ENCODE measurements at places on chromosomes 6 and 20.

GRCh38 chr6:66992660-66993059, 1285.6 kb upstream of the EYS start:
- DNase-seq, result no peak
- H3K27ac ChIP-seq, result no peak overlapping the region
- no peak overlapping the region for H3K4me3 ChIP-seq
- no peaks in the 10 kb centered on the region for H3K4me1 ChIP-seq
- no peaks in the 10 kb centered on the region for H3K27me3 ChIP-seq
- no peaks in the 10 kb centered on the region for H3K36me3 ChIP-seq

GRCh38 chr6:111837641-111838500, 35.4 kb downstream of the FYN start:
- peaks cover 64% of the 10 kb centered on the region for H3K4me1 ChIP-seq
- no peaks in the 10 kb centered on the region for H3K27me3 ChIP-seq
- H3K27ac ChIP-seq, result peak overlapping the region; percentile 96
- H3K36me3 ChIP-seq, result peaks cover 58% of the 10 kb centered on the region
- H3K4me3 ChIP-seq, result peak overlapping the region; percentile 75

GRCh38 chr6:110178626-110179405, 654 bp downstream of the WASF1 start:
- H3K4me1 ChIP-seq, result peaks cover 4% of the 10 kb centered on the region
- DNase-seq, result peak; percentile 88
- H3K36me3 ChIP-seq, result no peaks in the 10 kb centered on the region
- peak overlapping the region; percentile 60 for H3K27ac ChIP-seq
- peak overlapping the region; percentile 81 for H3K4me3 ChIP-seq

DNA sequence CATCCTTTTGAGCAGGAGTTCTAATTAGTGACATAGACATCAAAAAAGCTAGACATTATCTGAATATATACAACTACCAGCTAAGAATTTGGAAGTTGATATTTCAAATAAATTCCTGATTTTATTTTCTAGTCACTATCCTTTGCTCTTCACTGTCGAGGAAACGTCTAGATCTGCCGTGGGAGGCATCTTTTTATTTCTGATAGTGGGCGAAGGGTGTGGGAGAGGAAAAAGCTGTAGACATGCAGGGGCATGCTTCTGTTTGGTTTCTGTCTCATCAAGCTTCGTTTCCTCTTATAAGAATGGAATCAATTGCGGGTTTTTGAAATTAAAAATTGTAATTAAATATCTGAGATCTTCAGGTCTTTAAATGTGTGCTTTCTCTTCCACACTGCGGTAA, 16.2 kb upstream of the C6orf118 start:
- no peak for DNase-seq
- no peak overlapping the region for H3K4me3 ChIP-seq
- H3K4me1 ChIP-seq, result no peaks in the 10 kb centered on the region
- no peaks in the 10 kb centered on the region for H3K36me3 ChIP-seq

DNA sequence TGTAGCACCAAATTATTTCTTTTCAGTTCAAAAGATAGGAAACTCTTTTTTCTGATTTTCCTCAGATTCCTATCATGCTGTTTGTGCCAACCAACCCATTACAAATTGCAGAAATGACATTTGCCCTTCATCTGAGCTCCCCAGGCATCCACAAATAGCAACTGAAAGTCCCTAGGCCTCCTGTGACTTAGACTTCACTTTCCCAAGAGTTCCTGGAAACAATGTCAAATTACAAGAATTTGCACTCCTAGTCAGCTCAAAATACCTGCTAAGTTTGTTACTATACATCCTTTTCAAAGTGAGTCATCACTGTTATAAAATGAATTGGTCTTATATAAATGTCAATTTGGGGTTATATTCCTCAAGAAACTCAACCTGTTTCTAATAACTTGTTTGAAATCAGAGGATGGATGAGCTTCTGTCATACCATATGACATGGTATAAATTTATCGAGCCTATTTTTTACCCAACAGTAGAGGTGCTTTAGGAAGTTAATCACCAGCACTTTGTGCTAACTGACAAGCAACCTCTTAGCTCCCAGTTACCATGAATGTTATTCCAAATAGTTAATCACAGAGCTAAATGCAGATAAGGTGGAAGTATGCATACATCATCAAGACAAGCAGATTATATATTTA, 256.5 kb downstream of the HACE1 start:
- peak overlapping the region; percentile 0 for H3K27ac ChIP-seq
- no peaks in the 10 kb centered on the region for H3K36me3 ChIP-seq
- DNase-seq, result peak; percentile 60

DNA sequence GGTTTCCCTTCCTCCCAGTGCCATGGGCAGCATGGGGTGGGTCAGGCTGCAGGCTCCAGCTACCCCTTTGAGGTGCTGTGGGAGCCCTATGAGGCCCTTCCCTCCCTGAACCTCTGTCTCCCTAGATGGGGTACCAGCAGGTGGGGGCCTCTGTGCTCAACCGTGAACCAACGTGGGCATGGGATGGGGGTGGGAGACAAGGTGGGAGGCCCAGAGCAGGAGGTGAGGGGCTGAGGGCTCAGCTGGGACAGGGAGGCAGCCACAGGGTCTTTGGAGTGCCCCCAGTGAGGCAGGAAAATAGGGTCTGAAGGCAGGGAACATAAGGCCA, 33.3 kb downstream of the SUN5 start:
- peak; percentile 63 for DNase-seq
- no peak overlapping the region for H3K27ac ChIP-seq
- peaks cover 43% of the 10 kb centered on the region for H3K4me1 ChIP-seq
- H3K36me3 ChIP-seq, result no peaks in the 10 kb centered on the region

DNA sequence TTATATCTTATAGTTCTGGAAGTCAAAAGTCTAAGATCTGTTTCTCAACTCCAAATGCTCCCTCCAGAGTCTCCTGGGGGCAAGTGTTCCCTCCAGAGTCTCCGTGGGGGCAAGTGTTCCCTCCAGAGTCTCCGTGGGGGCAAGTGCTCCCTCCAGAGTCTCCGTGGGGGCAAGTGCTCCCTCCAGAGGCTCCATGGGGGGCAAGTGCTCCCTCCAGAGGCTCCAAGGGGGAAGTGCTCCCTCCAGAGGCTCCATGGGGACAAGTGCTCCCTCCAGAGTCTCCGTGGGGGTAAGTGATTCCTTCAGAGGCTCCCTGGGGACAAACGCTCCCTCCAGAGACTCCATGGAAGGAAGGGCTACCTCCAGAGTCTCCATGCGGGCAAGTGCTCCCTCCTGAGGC, 34.0 kb upstream of the THBS2 start:
- no peaks in the 10 kb centered on the region for H3K27me3 ChIP-seq
- H3K4me1 ChIP-seq, result no peaks in the 10 kb centered on the region
- H3K36me3 ChIP-seq, result no peaks in the 10 kb centered on the region

- no peak overlapping the region for H3K27ac ChIP-seq
- no peak for DNase-seq
- no peaks in the 10 kb centered on the region for H3K4me1 ChIP-seq
- H3K4me3 ChIP-seq, result no peak overlapping the region
Measured at GRCh38 chr6:147991961-147992360, 350.7 kb upstream of the SASH1 start.

DNA sequence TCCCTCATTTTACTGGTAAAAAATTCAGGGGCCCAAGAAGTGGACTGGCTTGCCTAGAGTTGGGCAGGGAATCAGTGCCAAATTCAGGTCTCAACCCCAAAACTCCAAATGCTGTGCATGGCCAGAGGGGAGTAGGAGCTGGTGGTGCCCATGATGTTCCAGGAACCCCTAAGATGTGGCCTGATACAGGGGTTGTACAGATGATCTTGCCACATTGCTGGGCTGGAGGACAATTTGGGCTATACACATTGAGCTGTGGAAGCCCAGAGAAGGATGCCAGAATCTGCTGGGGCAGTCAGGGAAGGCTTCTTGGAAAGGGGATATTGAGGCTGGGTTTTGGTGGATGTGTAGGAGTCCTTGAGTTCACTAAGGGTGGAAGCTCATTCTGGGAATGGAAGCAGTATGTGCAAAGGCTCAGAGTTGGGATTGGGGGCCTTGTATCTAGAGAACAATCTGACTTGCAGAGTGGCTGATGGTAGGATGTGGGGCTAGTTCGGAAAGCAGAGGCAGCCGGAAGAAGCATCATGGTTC, 38.0 kb upstream of the APCDD1L start:
- no peaks in the 10 kb centered on the region for H3K36me3 ChIP-seq
- no peaks in the 10 kb centered on the region for H3K4me1 ChIP-seq
- peaks cover 10% of the 10 kb centered on the region for H3K27me3 ChIP-seq
- no peak overlapping the region for H3K27ac ChIP-seq

DNA sequence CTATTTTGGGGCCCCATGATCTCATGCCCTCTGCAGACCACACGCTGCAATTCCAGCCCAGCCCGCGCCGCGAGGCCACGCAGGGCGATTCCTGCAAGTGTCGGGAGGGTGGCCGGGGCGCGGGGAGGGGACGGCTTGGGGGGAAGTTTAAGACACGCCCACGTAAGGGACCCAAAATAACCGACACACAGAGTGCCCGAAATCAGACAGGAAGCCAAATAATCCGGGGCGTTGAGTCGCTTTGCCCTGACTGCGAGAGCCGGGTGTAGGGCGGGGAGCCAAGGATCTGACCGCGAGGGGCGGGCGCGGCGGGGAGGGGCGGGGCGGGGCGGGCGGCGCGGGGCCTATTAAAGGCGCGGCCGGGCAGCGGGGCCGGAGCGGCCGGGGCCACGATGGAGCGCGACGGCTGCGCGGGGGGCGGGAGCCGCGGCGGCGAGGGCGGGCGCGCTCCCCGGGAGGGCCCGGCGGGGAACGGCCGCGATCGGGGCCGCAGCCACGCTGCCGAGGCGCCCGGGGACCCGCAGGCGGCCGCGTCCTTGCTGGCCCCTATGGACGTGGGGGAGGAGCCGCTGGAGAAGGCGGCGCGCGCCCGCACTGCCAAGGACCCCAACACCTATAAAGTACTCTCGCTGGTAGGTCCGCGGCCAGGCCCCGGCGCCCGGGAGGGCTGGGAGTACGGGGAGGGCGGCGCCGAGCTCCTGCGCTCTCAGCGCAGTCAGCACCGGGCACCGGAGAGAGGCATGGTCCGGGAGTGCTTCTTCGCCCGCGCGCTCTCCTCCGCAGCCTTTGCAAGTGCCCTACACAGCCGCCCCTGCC, at the start of gene ENPP1:
Gene ENPP1, plus strand, starts transcription at position 377 of the 816 bp plus-strand sequence. Its CDS starts 16 bp downstream, at position 393.
- H3K27ac ChIP-seq, result peak within 1 kb of the TSS; percentile 41
- DNase-seq, result peak; percentile 77
- peak within 1 kb of the TSS; percentile 90 for H3K4me3 ChIP-seq
- no peaks in the 10 kb centered on the region for H3K36me3 ChIP-seq
- H3K4me1 ChIP-seq, result peaks cover 13% of the 10 kb centered on the region

DNA sequence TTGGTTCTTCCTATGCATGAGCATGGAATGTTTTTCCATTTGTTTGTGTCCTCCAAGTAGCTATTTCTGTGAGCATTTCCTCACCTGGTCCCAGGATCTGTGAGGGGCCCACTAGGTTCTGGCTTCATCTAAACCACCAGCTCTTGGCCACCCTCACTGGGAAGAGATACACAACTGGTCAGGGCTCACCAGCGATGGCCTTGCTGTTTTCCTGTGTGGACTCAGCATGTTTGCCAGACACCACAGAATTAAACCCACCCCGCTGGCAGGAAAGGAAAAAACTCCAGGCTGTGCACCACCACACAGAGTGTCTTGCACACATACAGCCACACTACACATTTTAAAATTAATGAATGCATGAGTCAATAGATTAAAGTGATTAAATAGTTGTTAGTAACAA, 65.1 kb upstream of the NXT1 start:
- no peak overlapping the region for H3K27ac ChIP-seq
- H3K4me3 ChIP-seq, result no peak overlapping the region
- H3K27me3 ChIP-seq, result peaks cover 10% of the 10 kb centered on the region
- peaks cover 1% of the 10 kb centered on the region for H3K4me1 ChIP-seq
- DNase-seq, result no peak

GRCh38 chr6:152233547-152234320, 403.4 kb downstream of the SYNE1 start:
- peaks cover 25% of the 10 kb centered on the region for H3K4me1 ChIP-seq
- peak overlapping the region; percentile 72 for H3K4me3 ChIP-seq
- peak; percentile 78 for DNase-seq
- peak overlapping the region; percentile 75 for H3K27ac ChIP-seq
- H3K36me3 ChIP-seq, result peaks cover 36% of the 10 kb centered on the region

DNA sequence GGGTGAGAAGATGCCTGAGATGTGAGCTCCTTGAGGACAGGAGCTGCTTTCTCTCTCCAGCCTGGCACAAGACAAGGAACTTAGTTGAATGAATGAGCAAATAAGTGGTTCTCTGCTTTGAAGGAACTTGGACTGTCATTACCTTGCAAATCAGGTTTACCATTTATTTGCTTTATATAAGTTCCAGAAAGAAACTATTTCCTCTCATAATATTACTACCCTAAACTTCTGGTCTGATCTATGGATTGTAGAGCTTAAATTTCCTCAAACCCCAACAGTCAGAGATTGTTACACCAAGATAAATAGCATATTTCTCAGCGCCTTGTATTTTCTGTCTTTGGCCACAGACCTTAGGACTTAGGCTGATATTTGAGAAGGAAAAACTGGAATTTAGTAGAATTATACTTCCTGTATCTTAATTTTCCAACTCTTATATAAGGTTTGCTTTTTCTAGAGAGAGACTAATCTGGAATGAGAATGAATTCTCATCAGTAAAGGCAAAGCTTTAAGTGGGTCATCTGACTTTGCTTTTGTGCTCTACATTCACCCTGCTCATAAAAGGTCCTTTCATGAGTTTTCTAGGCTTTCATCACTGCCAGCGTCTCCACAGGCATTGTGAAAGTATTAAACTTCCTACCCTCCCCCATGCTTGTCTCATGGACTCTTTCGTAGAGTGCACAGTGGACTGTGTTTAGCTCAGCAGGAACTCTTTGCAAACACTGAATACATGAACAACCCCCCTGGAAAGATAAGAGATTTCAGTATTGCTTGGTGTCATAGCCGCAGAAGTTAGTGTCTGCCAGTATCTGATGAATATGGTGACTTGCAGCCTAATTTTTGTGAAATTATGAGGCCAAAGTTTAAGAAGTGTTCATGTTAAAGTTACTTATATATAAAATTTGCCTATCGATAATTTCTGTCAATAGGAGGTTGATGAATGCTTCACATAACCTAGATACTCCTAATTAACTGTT, 74.0 kb downstream of the PTPRA start:
- peaks cover 11% of the 10 kb centered on the region for H3K4me1 ChIP-seq
- H3K27me3 ChIP-seq, result no peaks in the 10 kb centered on the region
- peak overlapping the region; percentile 29 for H3K27ac ChIP-seq
- no peak for DNase-seq

GRCh38 chr20:16608277-16608650, 35.0 kb upstream of the KIF16B start:
- peaks cover 4% of the 10 kb centered on the region for H3K27me3 ChIP-seq
- H3K4me3 ChIP-seq, result no peak overlapping the region
- DNase-seq, result no peak
- no peaks in the 10 kb centered on the region for H3K36me3 ChIP-seq

DNA sequence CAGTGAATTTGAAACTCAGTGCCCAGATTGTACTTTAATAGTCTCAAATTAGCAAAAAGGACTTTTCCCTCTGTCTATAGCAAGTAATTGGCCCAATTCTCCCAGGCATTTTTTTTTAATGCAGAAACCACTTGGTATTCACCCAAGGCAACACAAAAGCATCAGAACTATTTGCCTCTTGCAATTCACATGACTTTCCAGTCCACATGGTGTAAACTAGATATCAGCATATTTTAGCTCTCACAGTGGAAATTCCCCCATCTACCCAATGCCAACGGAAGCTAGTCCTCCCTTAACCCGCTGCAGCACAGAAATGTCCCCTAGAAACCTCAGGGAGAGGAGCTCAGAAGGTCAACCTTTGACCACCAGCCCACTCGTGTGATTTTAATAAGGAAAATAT, 103.4 kb upstream of the CDYL start:
- no peaks in the 10 kb centered on the region for H3K36me3 ChIP-seq
- H3K27me3 ChIP-seq, result no peaks in the 10 kb centered on the region
- H3K4me3 ChIP-seq, result no peak overlapping the region
- H3K27ac ChIP-seq, result no peak overlapping the region
- no peaks in the 10 kb centered on the region for H3K4me1 ChIP-seq

Measured in activated CD4-positive, alpha-beta T cell treated with anti-CD3 and anti-CD28 coated beads, Interleukin-2, amount 10 ng/mL, durations not matched to agents 24 days and 14 days (primary cell).